COLO829 (cell line): ENCODE measurements at places on chromosomes 4 and X.

DNA sequence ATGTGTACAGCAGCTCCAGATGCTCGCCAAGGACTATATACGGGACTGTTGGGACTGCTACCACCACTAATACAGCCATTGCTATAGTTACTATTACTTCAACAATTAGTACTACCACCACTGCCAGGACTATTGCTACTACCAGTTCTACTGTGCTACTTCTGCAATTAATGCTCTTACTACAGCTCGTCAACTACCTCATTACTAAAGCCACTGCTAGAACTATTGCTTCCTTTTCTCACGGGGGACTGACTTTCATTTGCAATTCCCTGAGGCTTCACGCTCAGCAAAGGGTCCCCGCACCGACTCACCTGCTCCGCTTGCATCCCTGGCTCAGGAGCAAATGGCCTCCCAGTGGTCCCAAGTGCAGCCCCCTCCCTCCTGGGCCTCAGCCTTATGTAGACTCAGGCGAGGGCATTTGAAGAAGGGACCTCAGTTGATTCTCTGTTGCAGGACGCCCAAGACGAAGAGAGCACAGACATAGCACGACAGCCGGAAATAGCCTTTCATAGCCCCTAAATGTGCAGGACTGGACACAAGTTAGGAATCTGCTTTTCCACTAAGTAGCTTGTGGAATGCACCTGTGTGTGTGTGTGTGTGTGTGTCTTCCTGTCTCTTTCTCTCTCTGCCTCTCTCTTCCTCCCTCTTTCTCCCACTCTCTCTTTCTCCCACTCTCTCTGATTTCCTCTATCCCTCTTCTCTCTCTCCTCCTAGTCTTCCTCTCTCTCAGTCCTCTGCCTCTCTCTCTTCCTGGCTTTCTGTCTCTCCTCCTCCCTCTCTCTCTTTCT lies 294.8 kb downstream of the ASMT start:
- DNase-seq: no peak

- peak; percentile 85 for DNase-seq
Observed at GRCh38 chr4:153750197-153750817, 9.5 kb downstream of the RNF175 start.

DNA sequence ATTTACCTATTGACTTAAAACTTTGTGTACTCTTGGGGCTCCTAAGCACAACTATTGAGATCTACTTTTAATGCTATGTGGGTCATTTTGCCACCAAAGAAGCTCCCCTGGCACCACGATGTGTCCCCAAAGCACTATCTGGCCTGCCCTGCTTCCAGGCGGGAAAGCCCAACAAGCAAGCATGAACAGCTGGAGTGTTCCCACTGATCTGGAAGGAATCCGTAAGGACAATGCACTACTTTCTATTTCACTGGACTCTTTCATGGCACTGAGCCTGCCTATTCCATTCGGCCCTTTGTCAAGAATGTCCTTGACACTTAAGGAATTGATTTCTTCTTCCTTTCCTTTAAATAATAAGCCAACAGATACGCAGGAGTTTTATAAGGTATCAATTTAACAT lies 38.8 kb downstream of the GRIA3 start:
- DNase-seq: no peak

GRCh38 chr4:78863254-78863869 lies 75.9 kb downstream of the PAQR3 start:
- no peak for DNase-seq
